A375 (cell line): ENCODE measurements at places on chromosomes 6 and 20. TPM values are rescaled to one million over a fixed set of nuclear protein-coding genes. Genes with fewer than 3 reads are reported as not detected.

HLA-DQA1 gene
- total RNA-seq, result 1.9 and 2.0 TPM in 2 replicates

ZNF831 gene
- not detected in 2 replicates for total RNA-seq

FUT9 gene
- total RNA-seq, result 0.56 and 0.79 TPM in 2 replicates

SLC22A16 gene
- 0.13 TPM in 1 of 2 replicates, not detected in the other for total RNA-seq

TNNC2 gene
- 1.7 TPM in 1 of 2 replicates, not detected in the other for total RNA-seq

PACRG gene
- total RNA-seq, result not detected in 2 replicates

SLC17A3 gene
- not detected in 2 replicates for total RNA-seq

SIRPB1 gene
- 3.7 and 4.5 TPM in 2 replicates for total RNA-seq

B3GAT2 gene
- total RNA-seq, result 0.03 TPM in 1 of 2 replicates, not detected in the other

RAET1L gene
- total RNA-seq, result 0.08 TPM in 1 of 2 replicates, not detected in the other

OLIG3 gene
- total RNA-seq, result not detected in 2 replicates

CLPSL2 gene
- total RNA-seq, result not detected in 2 replicates

RAB44 gene
- total RNA-seq, result 0.11 TPM in 1 of 2 replicates, not detected in the other

REPS1 gene
- total RNA-seq, result 17.4 and 21.7 TPM in 2 replicates

THBS2 gene
- total RNA-seq, result 2.0 and 2.2 TPM in 2 replicates

CLDN20 gene
- total RNA-seq, result 0.11 TPM in 1 of 2 replicates, not detected in the other

ADTRP gene
- 1.1 and 1.4 TPM in 2 replicates for total RNA-seq

PGBD1 gene
- 2.0 and 3.2 TPM in 2 replicates for total RNA-seq

HAO1 gene
- total RNA-seq, result 0.08 TPM in 1 of 2 replicates, not detected in the other

PRSS16 gene
- total RNA-seq, result 0.16 and 3.5 TPM in 2 replicates

CCN2 gene
- total RNA-seq, result 40.6 and 43.2 TPM in 2 replicates

MOG gene
- total RNA-seq, result 0.16 TPM in 1 of 2 replicates, not detected in the other

RNASET2 gene
- 16.6 and 21.7 TPM in 2 replicates for total RNA-seq

LST1 gene
- total RNA-seq, result not detected in 2 replicates

ZNF311 gene
- total RNA-seq, result not detected in 2 replicates

PGC gene
- total RNA-seq, result not detected in 2 replicates

WFDC5 gene
- total RNA-seq, result not detected in 2 replicates

C20orf202 gene
- total RNA-seq, result not detected in 2 replicates

TRAPPC3L gene
- total RNA-seq, result not detected in 2 replicates

CST2 gene
- total RNA-seq, result 1.9 TPM in 1 of 2 replicates, not detected in the other

RIPOR2 gene
- total RNA-seq, result 0.53 and 1.1 TPM in 2 replicates

BYSL gene
- total RNA-seq, result 39.5 and 45.9 TPM in 2 replicates

COL21A1 gene
- 0.13 and 0.53 TPM in 2 replicates for total RNA-seq

OR2B2 gene
- total RNA-seq, result not detected in 2 replicates

BHLHE23 gene
- not detected in 2 replicates for total RNA-seq
